Cardiac muscle cell (in vitro differentiated cells and primary cell): ENCODE measurements at places on chromosomes 6 and 20.

GRCh38 chr6:36929152-36929551 is 25.4 kb upstream of the PI16 start:
- no peak for DNase-seq

DNA sequence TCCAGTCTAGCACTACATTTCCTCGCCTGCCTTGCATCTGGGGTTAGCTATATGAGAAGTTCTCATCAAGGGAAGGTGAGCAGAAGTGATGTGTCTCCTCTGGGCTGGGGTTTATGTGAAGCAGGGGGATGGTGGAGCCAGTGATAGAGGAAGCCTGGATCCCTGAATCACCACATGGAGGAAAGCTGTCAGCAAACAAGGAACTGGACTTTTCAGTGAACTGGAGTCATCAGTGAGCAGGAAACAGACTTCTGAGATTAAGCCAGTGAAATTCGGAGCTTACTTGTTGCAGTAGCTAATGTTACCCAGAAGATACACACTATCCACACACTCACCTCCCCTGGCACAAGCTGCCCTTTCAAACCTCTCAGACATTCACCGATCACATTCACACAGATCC is 13.4 kb upstream of the TOX2 start:
- no peak for DNase-seq

DNA sequence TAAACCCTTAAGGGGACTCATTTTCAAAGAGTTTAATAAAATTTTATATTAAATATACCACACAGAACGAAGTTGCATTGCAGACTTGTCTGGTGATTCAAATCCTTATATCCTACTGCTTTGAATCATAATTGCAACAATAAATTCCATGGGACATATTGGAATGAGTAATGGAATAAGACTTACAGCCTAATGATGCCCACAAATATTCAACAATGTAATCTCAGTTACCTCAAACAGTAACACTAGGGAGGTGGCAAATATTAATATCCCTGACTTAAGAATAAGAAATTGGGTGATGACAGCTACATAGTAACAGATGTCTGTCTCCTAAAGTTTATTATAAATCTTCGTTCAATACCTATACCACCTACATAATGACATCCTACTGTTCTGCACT is 52.6 kb downstream of the BMP5 start:
- DNase-seq: peak; percentile 10

DNA sequence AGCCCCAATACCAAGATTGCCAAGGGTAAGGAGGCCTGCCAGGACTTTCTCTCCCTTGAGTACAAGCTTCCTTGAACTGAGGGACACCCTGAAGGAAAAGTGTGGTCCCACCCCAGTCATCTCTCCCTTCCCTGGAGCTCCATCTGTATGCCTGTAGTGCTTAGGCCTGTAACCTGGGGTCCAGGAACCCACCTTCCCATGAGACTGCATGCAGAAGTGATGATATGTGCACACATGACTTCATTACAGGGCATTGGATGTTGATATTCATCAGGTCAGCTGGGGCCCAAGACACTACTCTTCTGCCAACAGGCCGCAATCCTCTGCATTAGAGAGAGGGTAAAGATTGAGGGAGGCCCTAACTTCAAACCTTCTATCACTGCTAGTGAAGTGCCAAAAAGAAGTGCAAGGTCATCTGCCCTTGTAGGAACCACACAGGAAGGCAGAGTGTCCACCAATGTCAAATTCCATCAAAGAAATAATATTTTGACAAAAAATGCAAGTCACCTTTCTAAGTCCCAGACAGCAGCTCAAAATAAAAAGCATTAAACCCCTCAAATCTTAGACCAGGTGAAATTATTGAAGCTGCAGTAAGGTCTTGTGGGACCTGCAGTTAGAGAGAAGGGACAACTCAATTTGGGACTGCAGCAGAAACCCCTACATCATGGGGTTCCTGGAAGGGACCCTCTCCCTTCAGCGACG is 5.1 kb downstream of the HLA-F start:
- DNase-seq: no peak

GRCh38 chr6:56091159-56091869 is 156.1 kb downstream of the COL21A1 start:
- DNase-seq: peak; percentile 10

DNA sequence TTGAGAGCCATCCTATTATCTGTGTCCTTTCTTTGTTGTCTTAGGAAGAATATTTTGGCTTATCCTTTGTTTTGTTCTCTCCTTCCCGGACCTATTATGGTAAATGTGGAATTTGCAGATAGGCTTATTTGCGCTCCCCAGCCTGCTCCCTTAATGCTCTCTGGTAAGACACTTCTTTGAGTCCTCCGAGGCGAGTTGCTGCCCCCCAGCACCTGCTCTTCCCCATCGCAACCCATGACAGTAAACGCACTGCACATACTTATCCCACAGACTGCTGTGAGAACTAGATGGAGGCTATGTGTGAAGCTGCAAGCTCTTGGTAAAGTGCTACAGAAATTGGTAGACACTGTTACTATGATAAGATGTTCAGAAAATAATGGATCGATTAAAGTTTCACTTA is 47.0 kb upstream of the ESR1 start:
- no peak for DNase-seq

GRCh38 chr6:2387445-2387844 is 142.0 kb upstream of the GMDS start:
- DNase-seq: no peak

GRCh38 chr20:39036851-39037250 is 74.7 kb downstream of the DHX35 start:
- no peak for DNase-seq

DNA sequence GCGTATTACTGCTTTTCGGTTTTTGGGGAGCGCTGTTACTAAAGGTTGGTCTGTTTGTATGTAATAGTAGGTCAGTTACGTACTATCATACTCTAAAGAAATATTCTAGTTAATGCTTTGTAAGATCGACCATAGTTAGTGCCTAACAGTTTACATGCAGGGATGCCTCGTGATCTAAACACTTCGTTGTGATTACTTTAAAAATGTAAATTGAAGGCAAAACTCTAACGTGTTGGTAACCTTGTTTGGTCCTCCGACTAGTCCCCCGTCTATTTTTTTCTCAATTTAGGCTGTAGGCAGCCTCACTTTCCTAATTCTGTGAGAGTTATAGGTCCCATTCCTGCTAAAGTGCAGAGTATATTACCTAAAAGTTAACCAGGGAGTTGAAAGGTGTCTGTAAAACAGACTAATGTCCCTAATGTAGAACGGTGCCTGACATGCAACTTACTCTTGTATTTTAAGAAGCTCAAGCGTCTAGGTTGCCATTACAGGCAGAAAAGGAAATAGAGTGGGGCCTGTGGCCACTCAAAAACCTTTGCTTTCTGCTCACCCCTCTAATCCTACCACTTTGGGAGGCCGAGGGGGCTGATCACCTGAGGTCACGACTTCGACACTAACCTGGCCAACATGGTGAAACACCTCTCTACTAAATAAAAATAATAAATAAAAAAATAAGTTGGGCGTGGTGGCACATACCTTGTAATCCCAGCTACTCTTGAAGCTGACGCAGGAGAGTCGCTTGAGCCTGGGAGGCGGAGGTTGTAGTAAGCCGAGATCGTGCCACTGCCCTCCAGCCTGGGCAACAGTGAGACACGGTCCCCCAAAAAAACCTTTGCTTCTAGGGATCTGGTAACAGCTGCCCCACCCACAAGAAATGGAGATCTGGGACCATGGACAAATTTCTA is 37.8 kb downstream of the HFE start:
- peak; percentile 15 for DNase-seq

DNA sequence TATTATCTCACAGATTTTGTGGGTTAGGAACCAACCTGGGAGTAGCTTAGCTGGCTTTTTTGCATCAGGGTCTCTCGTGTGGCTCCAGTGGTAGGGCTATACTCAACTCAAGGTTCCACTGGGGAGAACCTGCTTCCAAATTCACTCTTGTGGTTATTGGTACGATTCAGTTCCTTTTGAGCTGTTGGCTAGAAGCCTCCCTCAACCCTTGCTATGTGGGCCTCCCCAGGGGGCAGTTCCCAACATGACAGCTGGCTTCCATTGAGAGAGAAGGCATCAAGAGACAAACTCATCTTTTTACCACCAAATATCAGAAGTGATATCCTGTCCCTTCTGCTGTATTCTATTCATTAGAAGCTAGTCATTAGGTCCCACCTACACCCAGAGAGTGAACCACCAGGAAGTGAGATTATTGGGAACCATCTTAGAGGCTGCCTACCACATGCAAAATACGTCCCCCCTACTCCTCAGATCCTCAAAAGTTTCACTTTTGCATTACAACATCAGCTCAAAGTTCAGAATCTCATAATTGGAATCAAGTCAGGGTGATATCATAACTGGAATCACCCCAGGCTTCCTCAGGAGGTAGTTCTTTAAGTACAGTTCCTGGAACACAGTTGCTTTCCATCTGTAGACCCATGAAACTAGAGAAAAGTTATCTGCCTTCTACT is 30.9 kb downstream of the MKKS start:
- DNase-seq: no peak

GRCh38 chr6:31736021-31736767 is at the start of gene CLIC1:
Gene CLIC1 (minus strand): TSS chr6:31736530. CDS start chr6:31736300, 230 bp downstream.
- peak; percentile 83 for DNase-seq

DNA sequence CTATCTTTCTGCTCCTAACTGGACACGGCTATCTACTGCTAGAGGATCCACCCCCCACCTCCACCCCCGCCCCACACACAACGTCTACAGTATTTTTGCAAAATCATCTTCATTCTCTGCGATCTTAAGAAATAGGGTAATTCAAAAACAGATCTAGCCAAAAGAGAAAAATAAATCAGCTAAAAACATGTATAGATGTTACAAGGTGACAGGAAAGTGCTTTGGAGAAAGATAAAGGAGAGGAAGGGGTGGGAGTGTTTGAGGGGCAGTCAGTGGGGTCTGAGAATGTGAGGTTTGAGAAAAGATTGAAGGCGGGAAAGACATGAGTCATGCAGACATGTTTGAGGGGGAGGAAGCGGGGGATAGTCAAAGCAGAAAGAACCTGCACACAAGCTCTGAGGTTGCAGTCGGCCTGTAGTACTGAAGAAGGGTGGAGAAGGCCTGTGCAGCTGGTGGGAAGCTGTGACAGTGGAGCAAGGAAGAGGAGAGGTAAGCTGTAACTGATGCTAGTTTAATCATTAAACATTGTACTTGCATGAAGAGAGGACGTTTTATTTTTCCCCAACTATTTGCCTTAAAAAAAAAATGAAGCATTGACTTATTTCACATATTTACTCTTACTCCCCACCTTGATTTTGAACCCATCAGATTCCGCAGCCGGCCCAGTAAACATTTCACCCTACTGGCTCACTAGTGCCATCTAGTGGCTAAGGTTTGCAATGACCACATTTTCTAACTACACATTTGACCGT is 332.6 kb downstream of the ADGRB3 start:
- peak; percentile 71 for DNase-seq

DNA sequence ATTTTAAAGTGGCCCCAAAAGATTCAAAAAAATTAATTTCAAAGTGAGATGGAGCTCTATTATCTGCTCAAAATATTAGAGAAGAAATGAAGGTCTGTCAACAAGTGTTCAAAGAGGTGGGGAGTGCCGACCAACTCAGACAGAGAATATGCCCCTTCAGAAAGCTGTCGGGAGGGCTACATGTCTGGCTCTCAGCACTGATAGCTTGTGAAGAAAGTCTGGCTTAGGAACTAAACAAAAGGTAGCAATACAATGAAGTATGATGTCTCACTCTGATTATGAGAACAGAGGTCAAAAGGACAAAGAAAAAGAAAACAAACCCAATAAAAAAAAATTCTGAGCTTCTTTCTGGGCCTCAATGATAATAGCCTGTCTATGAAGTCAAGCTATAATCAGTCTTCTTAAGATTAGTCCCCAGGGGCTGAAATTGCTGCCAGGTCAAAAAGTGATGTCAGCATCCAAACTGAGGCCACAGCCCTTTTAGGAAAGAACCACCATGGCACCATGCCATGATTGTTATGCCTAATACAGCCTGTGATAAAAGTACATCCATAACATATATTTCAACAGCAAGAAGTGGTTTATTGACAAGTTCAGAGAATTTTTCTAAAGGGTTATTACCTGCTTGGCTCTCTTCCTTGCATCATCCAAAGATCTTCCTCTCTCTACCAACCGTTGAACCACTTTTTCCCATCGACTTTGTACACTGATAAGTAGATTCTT is 150.9 kb downstream of the DST start:
- peak; percentile 50 for DNase-seq

- DNase-seq: no peak
Observed at GRCh38 chr20:57619051-57619831, 985 bp downstream of the ZBP1 start.

DNA sequence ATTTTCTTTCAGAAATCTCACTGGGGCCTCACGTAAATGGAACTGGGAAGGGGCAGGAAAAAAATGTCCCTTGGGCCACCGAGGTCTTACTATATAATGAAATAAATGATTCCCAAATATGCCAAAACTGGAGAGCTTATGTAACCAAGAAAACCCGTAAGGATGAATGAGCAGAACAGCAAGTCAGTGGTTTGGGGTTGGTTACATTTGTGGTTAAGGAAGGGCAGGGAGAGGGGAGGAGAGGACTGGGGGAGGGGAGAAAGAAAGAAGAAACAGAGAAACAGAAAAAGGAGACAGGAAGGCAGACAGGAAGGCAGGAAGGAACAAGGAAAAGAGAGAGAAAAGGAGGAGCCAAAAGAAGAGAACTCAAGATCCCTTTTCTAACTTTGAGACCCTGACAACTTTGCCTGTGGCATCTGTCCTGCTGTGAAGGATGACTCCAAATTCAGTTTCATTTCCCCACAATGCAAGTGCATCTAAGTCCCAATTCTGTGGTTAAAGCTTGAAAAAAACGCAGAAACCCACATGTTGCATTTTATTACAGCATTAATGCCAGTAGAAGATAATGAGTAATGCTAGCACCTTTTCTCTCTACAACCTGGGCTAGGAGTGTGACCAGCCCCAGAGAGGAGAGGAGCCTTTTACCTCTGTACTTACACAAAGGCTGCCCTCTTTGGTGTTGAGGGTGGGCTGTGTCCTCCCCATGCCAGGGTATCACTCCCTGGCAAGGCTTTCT is 10.8 kb upstream of the ARMC2 start:
- DNase-seq: no peak

GRCh38 chr6:76578746-76579145 is 506.3 kb upstream of the IMPG1 start:
- no peak for DNase-seq

GRCh38 chr20:47453167-47453782 is 48.4 kb upstream of the NCOA3 start:
- peak; percentile 79 for DNase-seq

DNA sequence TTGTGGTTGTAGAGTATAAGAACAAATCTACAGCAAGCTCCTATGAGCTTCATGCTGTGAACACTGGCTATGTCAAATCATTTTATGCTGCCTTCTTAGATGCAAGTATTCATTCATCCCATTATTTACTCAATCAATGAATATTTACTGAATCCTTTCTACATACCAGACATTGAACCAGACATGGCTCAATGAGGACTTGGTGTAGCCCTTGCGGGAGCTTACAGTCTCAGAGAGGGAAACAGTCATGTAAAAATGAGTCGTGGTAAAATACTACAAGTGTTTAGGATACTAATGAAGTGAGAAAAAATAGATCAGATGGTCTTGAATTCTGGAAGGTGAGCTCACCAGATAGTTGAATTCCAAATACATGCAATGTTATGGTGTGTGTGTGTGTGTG is 44.8 kb upstream of the ENPP1 start:
- no peak for DNase-seq
